ENCODE measurements at places on chromosomes 6 and 20.

- DNase-seq, result no peak
Measured at GRCh38 chr20:5612581-5613301, 137.5 kb upstream of the SHLD1 start.

DNA sequence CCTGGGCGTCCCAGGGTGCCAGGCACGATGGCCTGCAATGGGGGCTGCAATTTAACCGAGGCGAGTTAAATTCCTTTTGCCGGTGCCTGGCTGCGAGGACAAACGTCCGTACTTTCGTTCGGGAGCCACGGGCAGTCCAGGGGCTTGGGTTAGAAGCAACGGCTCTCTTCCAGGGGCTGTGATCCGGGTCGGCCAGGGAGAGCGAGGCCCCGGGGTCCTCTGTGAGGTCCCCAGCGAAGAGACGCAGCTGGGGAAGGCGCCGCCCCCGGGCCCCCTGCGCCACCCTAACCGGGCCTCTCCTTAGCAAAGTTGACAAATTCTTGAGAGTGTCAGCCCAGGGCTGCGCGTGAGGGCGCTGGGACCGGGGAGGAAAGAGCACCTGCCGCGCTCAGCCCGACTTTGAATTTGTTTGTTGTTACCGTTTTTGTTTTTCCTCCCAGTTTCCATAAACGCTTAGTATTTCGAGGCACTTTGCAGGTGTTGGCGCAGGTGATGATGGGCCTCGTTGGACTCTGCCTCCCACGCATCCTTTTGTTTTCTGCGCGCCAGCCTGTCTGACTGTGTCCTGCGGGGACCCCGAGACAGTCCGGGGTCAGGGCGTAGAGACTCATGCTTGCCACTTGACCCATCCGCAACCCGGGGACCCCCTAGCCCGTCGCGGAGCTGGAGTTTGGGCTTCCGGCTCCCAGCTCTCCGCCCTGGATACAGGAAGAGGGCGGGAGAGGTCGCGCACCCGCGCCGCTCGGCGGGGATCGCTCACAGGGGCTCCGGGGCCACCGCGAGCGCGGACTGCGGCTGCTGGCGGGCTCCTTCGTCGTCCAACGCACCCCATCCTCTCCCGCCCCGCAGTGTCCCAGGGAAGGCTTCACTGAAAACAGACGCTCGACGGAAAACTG lies 5.8 kb downstream of the OLIG3 start:
- DNase-seq, result no peak

DNA sequence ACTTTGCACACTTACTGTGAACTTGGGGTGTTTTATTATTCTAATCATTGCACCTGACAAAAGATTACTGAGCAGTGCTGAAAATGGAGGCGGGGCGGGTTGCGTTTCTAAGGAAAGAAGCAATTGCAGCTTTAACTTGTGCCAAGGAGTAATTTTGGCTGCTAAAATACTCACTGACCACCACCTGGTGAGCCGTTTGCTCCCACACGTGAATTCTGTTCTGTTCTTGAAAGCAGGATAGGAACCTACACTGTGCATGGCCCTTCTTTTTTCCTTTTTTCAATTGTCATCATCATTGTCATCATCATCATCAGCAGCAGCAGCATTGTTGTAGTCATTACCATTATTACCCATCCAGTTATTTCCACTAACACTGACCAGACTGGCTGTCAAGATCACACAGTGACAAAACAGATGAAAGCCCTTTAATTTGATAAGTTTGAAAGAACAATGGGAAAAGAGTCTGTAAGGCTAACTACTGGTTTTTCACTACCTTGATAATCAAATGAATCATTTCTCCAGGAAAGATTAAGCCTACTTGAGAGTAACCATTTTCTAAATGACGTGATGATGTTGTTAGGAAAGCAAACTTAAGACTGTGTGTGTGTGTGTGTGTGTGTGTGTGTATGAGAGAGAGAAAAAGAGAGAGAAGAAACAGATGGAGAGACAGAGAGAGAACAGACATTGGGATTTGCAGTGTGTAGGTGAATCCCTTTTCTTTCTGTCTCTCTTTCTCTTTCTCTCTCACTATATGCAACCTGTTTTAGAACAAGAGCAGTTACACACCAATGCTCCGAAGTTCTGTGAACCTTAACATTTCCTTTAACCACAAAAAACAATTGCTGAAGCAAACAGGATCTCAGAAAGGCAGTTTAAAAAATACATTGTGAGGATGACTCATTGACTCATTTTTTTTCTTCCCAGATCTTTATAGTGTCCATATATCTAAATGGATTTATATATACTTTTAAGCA lies 3.8 kb downstream of the RIPOR2 start:
- DNase-seq, result no peak

GRCh38 chr20:35063168-35063567 lies 29.4 kb downstream of the TRPC4AP start:
- no peak for DNase-seq

DNA sequence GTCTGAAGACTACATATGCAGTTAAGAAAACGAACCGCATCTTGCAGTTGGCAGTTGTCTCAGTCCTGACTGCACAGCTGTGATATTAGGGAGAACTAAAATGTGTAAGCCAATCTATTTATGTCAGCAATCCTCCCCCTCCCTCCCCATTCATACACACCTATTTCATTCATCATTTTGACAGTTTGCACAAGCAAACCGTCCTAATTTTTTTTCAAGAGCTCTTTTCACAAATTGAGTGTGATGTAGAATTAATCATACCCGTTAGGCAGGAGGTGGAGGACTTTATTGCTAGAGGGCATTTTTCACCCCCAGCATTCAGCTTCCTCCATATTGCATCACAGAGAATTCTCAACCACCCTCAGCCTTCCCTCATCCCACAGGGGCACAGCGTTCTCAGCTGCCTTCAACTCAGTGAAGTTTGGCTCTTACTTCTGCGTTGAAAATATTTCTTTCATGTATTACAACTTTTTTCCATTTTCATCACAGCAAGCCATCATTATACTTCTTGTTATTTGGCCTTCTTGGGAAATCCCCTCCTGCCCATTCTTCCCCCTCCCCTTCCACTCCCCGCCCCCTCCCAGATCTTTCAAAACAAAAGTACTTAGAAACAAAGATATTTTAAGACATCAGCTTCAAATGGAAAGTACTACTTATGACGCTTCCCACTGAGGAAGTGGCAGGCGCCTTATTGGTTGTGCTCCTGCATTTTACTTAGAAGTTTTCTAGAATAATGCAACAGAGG lies 37.5 kb downstream of the NOX3 start:
- DNase-seq, result no peak

GRCh38 chr6:32167761-32168262 lies 3.4 kb downstream of the EGFL8 start:
- DNase-seq, result no peak

DNA sequence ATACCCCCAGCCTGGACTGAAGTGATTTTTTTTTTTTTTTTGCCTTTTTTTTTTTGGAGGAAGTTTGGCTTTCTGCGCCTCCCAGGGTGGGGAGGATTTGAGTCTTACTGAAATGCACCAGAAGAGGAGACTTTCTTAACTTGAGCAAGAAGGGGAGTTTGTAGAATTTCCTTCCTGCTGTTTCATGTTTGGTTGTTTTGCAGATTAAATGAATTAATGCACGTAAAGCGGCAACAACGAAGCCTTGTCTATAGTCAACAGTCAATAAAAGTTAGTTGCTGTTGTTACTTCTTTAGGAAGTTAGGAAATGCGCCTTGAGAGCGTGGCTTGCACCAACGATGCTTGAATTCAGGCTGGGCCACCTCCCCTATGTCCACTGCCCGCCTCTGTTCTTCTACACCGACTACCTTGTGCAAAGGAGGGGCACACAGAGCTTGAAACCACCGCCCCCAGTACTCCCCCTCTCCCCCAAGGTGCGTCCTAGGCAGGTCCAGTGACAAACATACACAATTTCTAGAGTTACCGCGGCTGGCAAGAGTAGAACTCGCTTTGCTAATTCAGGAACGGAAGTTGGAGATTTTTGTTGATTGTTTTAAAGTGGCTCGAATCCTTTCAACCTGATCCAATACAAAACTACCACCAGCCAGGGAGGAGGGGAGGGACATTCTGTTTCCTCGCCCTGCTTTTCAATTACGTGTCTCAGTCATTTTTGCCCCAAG lies 830 bp upstream of the CYP24A1 start:
- DNase-seq, result peak; percentile 41

DNA sequence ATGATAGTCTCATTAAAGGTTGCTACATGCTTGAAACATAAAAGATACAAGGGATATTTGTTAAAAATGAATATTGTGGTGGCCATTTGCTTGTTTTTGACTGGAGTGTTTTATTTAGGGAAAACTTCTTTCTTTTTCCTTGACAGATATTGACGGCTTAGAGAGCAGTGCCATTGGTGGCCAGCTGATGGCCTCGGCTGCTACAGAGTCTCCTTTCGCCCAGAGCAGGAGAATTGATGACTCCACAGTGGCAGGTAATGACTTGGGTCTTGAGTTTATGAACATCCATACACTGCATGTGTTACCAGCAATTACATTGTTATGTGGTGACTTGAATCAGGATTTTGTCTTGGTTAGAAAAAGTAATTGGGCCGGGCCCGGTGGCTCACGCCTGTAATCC lies 67.5 kb upstream of the PBOV1 start:
- peak; percentile 26 for DNase-seq

GRCh38 chr20:51156041-51156982 lies 133.4 kb upstream of the KCNG1 start:
- no peak for DNase-seq

DNA sequence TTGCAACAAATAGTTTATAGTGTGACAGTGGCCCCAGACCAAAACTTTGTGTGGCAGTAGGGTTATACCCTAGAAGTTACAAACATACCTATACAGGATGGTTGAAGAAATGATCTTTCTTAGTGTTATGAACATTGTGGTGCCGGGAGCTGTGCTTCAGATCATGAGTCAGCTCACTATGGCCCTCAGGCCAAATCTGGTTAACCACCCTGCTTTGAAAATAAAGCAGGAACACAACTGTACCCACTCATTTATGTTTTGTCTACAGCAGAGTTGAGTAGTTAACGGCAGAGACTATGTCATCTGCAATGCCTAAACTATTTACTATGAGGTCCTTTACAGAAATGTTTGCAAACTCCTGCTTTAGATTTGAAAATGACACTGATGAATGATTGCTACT lies 24.3 kb downstream of the AKAP7 start:
- DNase-seq, result no peak

DNA sequence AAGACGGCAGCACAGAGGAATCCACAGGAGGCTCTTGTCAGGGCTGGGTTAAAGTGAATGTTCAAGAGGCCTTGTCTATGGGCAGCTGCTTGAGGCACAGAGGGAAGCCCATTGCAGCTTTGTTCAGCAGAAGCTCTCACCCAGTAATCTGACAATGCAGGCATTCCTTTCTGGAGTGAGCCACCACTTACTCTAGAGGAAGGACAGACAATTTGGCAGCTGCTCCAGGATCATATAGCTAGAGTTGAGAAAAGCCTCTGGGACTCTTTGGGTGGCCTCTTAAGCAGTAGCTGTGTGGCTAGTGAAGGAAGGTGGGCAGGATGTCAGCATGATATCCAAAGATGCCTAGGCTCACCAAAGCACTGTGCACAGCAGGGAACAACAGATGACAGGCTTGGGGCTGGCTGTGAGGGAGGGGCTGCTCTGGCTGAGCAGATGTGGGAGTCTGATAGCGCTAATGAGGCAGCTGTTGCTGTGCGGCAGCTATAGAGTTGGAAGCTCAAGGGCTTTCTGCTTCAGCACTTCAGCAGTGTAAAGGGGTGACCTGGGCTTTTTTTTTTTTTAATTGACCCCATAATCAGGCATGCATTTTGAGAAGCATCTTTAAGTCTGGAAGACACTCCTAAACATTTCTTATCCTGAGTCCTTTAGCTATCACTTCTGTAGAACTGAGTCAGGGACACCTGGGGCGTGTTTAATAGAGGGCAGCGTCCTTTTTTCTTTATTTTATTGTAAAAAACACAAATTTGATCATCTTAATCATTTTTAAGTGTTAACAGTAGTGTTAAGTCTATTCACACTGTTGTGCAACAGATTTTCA lies 27.2 kb downstream of the CMTR1 start:
- DNase-seq, result no peak

GRCh38 chr20:19761841-19762240 lies 3.8 kb downstream of the RIN2 start:
- DNase-seq, result no peak

Data from HT-29 (cell line).